Astrocyte (in vitro differentiated cells and primary cell): ENCODE measurements at places on chromosomes 13 and 19.
A peak's percentile ranks its signal among the peaks of the same experiment; 100 is the strongest.

DNA sequence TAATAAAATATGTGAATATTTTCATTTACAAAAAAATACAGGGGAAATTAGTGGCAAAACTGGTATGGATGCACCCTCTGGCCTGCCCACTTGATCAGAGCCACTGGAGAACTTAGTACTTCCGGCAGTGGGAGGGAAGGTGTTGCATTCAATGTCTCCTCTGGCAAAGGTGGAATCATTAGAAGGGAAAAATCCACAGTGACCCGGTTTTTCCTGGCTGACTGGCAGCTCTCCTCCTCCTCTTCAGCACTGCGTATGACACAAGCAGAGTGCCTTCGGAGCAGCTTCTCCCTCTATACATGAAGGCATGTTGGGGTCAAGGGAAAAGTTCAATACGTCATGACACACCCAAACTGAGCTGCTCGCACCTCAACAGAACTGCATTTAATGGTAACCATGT, 102.0 kb upstream of the SLC15A1 start:
- no peak for DNase-seq

- DNase-seq = no peak
Observed at GRCh38 chr13:111883571-111884343, 183.2 kb upstream of the SOX1 start.

GRCh38 chr13:108306860-108307259, 37.3 kb downstream of the TNFSF13B start:
- DNase-seq = peak; percentile 8

GRCh38 chr13:90187478-90188350, 1159.8 kb upstream of the MIR17HG start:
- DNase-seq = no peak

- DNase-seq = no peak
Observed at GRCh38 chr19:55188625-55189024, 8.5 kb upstream of the SYT5 start.

GRCh38 chr13:34857558-34858325, 84.3 kb upstream of the NBEA start:
- no peak for DNase-seq

DNA sequence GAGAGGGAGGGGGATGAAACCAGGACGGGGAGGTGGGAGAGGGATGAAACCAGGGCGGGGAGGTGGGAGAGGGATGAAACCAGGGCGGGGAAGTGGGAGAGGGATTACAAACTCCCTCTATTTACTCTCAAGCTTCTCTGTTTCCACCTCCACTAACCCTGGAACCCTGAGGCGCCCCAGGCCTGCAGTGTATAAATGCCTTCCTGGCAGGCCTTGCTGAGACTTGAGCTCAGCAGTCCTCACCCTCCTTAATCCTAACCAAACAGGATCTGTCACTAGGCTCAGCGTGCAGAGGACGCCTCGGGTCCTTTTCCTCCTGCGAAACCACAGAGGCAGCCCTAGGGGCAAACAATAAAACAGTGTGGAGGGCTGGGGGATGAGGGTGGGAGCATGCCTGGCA, 32.1 kb upstream of the OR1M1 start:
- no peak for DNase-seq

DNA sequence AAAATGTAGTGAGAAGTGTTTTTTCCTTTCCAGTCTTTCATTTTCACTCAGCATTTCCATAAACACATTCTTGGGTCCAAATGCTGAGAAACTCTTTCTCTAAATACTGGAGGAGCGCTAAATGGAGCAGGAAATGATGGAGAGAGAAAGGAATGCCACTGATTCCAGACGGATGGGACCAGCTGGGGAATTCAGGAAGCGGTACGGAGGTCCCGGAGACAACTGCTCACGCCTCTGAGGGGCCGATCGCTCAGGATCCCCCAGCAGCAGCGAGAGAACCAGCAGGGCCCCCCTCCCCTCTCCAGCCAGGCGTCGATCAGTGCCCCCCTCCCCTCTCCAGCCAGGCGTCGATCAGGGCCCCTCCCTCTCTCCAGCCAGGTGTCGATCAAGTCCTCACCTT, 13.2 kb downstream of the RASA3 start:
- DNase-seq = peak; percentile 93

- DNase-seq = no peak
Observed at GRCh38 chr13:19561585-19561984, 253 bp upstream of the TPTE2 start.

- peak; percentile 35 for DNase-seq
Observed at GRCh38 chr19:38977445-38978325, 2.1 kb upstream of the FBXO17 start.

DNA sequence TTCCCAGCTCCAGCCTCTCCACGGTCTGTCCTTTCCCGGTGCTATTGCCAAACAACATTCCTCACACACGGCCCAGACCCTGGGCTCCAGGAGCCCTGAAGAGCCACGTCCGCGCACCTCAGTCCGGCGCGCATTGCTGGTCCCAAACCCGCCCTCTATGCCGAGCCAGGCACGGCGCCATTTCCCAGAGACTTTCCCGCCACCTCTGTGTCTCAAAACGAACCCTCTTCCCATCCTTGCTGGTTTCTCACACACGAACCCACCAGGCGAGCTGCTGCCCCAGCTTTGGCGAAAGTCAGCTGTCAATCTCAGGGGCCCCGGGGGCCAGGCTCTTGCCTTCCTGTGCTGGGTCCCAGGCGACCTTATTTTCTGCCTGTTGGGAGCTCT, 28.0 kb upstream of the F7 start:
- no peak for DNase-seq

GRCh38 chr13:79710376-79710775, 229.4 kb downstream of the NDFIP2 start:
- peak; percentile 38 for DNase-seq

DNA sequence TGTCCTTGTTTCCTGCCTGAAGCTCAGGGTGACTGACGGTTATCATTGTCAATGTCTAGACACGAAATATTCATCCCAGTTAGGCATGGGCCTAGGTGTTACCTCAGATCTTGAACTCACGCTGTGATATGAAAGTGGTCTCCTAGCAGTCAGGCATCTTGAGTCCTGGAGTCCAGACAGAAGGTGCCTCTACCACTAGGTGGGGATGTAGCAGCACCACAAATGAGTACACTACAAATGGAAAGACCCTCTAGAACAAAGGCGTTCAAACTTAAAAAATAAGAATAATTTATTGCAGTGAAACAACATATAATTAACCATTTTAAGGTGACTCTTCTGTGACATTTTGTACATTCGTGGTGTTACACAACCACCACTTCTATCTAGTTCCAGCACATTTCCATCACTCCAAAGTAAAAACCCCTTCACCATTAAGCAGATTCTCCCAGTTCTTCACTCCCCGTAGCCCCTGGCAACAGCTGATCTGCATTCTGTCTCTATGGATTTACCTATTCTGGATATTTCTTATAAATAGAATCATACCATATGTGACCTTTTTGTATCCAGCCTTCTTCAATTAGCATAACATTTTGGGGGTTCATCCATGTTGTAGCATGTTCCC, 11.9 kb upstream of the FRY start:
- peak; percentile 42 for DNase-seq

- DNase-seq = no peak
Observed at GRCh38 chr19:19113040-19113626, 25.1 kb downstream of the TMEM161A start.

DNA sequence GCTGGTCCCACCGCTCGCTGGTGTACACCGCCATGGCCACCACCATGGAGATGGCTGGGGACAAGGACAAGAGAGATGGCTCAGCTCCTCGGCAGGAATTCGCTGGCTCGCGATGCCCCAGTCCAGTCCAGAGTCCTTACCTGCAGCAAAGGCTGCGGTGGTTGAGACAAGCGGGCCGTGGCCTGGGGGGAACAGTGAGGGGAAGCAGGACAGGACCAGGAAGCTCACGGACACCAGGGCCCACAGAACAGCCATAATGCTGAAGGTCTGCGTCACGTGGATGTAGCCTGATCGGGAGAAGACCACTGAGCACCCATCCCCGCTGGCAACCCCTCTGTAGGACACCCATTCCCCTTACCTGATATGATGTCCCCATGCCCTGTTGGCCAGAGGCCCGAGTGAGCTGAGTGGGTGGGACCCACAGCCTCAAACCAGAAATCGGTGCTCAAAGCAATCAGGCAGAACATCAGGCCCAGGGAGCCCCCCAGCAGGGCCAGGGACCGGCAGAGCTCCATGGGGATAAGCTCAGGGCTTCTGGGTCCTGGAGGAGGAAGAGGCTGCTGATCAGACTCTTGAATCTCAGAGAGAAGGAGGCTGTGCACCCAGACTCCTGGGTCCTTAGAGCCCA, 319 bp downstream of the NKG7 start:
- no peak for DNase-seq

DNA sequence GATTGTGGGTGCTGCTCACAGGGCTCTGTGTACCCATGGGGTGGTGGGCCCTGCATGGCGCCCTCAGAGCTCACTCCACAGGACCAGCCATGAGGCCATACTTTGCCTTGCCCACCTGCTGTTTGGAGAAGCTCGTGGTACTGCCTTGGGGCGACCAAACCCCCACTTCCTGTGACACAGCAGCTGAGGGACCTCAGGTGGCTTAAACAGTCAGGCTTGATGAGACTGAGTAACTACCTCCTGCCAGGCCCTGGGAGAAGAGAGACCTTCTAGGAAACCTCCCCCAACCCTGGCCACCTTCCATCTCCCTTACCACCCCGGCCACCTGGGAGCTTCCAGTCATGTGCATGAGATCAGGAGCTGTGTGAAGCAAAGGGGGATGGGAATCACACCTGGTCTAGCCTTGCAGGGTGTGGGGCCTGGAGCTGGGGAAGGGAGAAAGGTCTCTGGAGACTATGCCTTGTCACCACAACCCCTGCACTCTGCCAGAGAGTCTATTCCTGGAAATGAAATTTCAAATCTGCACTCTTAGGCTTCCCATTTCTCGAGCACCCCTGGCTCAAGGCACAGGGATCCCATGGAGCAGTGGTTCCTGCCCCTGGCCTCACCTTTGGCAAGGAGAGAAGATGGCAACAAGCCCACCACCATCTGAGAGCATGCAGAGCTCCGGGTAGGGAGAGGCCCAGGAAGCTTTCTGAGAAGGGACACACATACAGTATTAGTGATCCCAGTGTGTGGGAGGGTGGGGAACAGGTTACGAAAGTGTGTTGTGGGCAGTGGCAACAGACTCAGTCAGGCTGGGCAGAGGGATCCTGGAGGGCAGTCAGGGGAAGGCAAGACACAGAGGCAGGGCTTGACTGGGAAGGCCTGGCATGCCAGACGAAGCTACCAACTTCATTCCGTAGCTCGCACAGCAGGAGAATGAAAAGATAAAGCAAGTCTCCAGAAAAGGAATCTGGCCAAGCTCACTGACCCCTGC, 125.0 kb downstream of the URI1 start:
- DNase-seq = no peak

GRCh38 chr19:16359074-16359473, 34.4 kb downstream of the KLF2 start:
- DNase-seq = no peak

- DNase-seq = peak; percentile 3
Observed at GRCh38 chr19:48064509-48064908, 20.6 kb upstream of the CABP5 start.

GRCh38 chr13:23321535-23322241, 111.8 kb downstream of the SACS start:
- peak; percentile 97 for DNase-seq

GRCh38 chr19:2167896-2168618, 4.3 kb downstream of the DOT1L start:
- DNase-seq = peak; percentile 41

DNA sequence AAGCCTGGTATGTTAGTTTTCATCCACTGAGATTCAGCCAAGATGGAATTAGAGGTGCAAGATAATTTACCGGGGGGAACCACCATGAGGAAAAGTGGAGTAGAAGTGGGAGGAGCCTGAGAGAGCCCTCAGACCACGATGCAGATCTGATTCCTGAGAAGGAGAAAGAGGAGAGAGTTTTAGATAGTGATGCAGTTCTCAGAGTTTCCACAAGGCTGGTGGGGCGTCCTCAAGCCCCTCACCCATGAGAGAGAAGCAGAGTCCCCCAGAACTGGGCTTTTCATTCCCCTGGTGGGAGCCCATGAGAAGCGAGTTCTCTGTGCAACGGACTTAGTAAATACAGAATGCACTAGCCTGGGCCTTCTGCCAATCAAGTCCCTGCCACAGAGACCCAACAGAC, 18.1 kb downstream of the CEACAM5 start:
- DNase-seq = no peak

DNA sequence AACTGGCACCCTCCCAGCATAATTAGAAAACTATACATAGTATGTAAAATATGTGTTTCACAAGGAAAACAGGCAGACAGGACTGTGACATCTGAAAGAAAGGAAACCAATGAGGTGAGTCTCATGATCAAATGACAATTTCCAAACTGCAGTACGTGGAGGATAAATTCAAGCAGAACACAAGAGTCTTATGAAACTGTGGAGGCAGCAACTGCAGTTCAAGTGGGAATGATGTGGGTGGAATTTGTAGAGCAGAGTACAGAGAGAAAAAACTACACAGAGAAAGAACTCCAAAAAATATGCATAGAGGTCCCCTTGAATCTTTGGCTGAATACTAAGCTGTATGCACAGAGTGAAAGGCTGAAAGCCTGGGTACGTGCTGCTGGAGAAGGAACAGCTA, 9.7 kb downstream of the SIGLEC6 start:
- no peak for DNase-seq

- no peak for DNase-seq
Observed at GRCh38 chr19:48296963-48297734, 27.3 kb downstream of the ZNF114 start.

DNA sequence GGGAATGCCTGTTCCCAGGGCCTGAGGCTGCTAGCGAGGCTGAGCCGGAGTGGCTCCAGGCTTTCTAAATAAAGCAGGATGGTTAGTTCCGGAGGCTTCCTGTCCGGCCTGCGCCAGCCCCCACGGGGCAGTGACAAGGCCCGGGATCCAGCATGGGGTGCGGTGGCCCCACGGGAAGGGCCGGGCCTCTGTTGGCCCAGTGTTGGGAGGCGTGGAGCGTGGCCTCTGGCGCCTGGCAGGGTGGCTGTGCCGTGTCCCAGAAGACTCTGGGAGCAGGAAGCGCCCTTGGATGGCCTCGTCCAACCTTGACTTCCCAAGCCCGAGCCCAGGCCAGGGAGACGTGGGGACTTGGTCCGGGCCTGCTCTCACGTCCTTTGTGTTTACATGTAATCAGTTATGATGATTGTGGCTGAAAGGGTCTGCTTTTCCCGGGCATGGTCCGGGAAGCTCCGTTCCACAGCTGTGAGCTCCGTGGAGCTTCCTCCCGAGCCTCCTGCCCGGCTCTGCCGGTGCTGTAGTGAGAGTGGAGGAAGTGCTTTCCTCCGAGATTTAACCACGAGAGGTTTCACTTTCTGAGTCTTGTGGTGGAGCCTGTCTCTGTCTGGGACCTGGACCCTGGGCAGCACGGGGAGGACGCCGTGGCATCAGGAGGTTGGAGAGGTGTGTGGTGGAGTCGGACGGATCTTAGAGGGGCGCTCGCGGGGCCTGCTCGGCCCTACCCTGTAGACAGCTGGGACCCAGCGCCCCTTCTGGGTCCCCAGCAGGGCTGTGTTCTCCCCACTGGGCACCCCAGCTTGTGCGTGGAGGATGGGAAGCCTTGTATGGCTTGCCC, 4.6 kb downstream of the GNA11 start:
- DNase-seq = no peak

- DNase-seq = no peak
Observed at GRCh38 chr13:110308656-110309359, 1.7 kb downstream of the COL4A2 start.
